Urothelium cell line (cell line): ENCODE measurements at places on chromosomes 5 and 9.

- DNase-seq = no peak
Measured at GRCh38 chr5:126718236-126718868, 58.6 kb upstream of the LMNB1 start.

DNA sequence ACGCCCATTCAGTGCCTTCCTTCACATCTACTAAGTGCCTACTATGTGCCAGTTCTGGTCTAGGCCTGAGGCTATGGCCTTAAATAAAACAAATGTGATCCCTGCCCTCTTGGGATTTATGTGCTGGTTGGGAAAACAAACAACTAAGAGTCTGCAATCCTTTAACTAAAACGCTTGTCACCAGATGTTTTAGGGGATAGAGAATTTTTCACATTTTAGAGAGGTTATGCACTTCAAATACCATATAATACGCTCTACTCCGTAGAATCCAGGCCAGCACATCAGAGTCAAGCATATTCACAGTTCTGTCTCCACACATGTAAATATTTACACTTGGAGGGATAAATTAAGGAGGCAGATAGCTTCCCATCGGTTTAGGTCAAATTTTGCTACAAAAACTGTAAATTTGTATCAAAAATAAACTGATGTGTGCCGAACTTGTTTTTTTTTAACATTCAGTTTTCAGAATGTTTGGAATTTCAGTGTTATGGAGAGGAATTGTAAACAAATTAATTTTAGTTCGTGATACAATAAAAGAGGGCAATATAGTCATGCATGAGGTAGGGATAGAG, 22.0 kb upstream of the ADRA1B start:
- DNase-seq = no peak

- no peak for DNase-seq
Measured at GRCh38 chr5:922436-923280, 30.0 kb downstream of the TRIP13 start.

GRCh38 chr9:72636621-72637020, 115.2 kb downstream of the TMC1 start:
- DNase-seq = no peak

DNA sequence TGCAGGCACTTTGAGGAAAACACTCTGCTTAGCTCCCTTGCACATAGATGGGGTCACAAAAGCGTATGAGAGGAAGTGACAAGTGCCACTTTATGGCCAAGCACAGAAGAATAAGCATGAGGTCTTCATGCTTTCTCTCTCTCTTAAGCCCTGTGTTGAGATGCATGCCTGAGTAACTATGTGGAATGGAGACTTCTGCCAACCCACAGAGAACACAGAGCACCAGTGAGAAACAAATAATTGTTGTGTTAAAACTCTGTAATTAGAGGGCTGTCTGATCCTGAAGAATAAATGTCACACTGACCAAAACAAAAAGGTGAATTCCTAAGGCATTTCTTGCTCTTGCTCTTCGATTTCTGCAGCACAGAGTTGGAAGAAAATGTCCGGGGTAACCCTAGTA, 488.5 kb downstream of the CTNND2 start:
- no peak for DNase-seq

DNA sequence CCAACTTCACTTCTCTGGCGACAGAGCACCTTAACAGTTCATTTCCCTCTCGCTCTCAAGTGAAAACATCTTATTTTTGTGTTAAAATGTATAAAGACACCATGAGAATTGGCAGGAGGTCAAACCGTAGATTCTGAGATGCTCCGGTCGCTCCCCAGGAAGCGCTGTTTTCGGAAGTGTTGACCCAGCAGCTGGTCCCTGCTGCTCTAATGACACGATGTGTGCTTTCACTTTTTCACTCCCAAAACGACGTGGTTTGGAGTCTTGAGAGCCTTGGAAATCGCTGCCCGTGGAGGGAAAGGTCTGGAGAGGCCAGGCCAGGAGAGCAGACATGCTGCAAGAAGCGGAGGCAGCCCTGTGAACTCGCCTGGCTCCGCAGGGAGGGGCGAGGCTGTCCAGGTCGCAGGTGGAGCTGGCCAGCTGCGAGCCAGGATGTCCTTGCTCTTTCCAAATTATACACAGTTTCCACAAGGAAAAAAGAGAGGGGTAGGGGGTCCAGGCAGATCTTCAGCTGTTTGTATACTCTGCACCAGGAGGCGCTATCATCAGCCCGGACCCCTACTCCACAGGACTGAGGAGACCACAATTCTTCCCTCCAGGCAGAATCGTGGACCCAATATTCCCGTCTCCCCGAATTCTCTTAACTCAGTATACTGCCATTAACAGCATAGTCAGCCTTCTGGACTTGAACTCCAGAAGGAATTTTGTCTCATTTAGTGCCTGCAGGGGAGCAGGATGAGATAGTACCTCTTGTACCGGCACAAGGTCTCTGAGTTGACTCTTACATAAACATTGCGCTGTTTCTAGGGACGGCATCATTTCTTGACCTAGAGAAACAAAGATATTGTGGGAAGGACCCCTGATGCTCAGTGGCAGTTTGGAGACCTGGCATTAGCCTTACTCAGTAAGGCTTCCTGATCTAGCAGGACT, 248.6 kb upstream of the ANKRD55 start:
- peak; percentile 42 for DNase-seq
